ENCODE measurements at places on chromosomes 5 and 9.

DNA sequence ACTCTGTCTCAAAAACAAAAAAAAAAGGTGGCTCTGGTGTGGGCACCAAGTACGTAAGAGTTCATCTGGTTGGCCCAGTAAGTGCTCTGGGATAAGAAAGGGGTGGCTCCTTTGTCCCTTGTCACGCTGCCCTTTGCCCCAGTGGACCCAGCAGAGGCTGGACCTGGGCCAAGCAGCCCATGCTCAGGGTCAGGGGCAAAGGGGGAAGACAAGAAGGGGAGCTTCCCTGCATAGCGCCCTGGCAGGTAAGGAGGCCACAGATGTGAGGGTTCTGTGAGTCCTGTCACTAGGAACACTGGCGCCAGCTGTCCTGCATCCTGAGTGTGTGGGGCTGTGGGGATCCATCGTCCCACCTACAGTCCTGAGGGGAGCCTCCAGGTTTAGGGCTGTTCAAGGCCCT, 65.3 kb downstream of the GADD45G start:
- DNase-seq: no peak

GRCh38 chr5:56450766-56451165, 217.6 kb upstream of the ANKRD55 start:
- no peak for DNase-seq

DNA sequence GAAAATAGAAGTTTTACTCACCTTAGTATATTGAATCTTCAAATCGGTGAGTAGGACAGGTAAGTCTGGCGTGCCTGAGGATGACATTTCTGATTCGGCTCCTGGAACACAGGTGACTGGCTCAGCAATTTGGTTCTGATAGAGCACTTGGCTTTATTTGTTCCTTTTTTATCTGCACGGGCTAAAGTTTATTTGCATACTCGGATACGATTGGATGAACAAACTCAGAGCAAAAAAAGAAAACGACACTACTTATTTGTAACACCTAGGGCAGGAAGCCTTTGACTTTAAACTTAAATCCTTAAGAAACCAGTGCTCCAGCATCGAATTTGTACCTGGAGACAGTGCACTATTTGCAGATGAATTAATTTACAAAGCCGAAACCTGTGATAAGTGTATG, at the start of gene ALDH1A1:
TSS of gene ALDH1A1 (minus strand) at position 140 of the 400 bp plus-strand sequence. CDS start at position 87, 53 bp downstream.
- no peak for DNase-seq

GRCh38 chr9:128905964-128906363, 14.8 kb upstream of the PHYHD1 start:
- DNase-seq: no peak

DNA sequence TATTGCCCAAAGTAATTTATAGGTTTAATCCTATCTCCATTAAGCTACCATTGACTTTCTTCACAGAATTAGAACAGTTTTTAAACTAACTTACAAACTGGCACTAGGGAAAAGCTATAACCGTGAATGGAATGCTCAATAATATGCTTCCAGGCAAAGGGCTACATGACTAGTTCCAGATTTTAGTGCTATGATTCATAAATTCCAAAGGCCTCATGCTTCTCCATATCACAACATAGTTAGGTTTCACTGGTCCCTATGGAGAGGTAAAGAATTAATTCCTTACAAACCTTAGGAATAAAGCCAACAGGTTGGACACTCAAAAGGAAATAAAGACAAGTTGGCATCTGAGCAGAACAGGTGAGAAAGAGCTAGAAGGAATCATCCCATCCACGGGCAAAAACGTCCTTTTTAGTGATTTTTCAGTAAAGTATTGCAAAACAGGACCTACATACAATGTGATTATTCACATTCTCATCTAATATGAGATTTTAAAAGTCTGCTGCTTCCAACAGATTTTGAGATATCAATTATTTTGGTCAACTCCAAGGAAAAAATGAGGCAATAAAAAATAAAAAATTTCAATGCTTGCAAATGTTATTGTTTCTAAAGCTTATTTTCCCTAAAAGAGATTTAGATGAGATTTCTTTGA, 97.0 kb upstream of the TARS1 start:
- DNase-seq: no peak

DNA sequence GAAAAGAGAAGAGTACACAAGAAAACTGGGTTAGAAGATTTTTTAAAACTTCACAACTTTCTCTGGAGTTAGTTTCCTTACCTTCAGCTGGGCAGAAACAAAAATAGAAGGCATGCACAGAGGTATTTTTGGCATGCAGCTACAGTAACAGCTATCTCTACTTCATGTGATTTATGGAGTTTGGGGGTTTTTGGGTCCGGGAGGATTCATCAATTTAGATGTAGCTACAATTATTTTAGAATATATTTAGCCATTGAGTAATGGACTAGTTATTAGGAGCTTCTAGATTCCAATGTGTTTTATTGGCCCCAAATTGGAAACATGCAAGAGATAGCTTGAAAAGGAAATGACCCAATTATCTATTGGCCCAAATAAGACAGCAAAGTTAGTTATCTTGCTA, 91.6 kb upstream of the TNFAIP8 start:
- DNase-seq: no peak

- DNase-seq: no peak
These were observed 145.3 kb upstream of the RASEF start for GRCh38 chr9:83208065-83208850.

- DNase-seq: no peak
These were observed 803.1 kb upstream of the WWC1 start for GRCh38 chr5:167488371-167488770.

- no peak for DNase-seq
These were observed 35.2 kb downstream of the RAI14 start for GRCh38 chr5:34691326-34691725.

GRCh38 chr5:176391999-176392398, 3.4 kb downstream of the HIGD2A start:
- DNase-seq: no peak

GRCh38 chr5:116462500-116462899, 112.1 kb downstream of the SEMA6A start:
- DNase-seq: no peak

DNA sequence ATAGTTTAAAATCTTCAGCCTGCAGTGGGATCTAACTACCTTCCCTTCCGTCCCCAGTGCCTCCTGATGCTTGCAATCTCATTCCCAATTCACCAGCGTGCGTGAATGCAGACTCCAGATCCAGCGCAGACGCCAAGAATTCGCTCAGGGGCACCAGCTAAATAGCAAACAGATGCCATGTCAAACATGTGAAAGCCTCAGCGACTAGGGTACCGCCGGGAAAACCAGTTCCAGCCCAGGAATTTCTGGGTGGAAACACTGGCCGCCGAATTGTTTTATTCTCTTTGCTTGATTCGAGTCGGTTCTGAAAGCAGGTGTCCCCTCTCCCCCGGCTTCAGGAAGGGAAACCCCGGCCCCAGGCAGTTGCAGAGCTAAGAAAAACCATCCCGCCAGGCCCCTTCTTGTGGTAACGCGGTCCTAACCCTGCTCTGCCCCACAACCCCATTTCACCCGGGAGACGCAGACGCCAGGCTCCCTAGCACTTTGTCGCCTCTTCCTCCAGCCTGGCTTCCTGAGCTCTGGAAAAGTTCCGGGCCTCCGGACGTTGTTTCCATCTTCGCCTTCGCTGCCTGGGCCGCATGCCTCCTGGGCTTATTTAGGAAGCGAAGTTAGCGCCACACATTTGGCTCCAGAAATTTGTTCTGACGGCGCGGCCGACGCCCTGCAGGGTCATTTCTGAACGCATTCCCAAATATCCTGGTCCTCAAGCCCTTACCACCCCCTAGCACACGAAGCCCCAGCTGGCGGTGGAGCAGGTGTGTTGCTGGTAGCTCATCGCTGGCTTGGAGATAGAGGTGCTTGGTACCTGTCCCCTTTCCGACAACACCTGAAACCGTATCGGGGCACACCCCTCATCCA, 665 bp upstream of the LVRN start:
- no peak for DNase-seq

GRCh38 chr5:178068293-178068692, 45.0 kb upstream of the N4BP3 start:
- no peak for DNase-seq

GRCh38 chr5:180486636-180487149, 7.5 kb upstream of the CNOT6 start:
- DNase-seq: no peak

GRCh38 chr9:16987026-16987425, 116.6 kb upstream of the BNC2 start:
- no peak for DNase-seq

GRCh38 chr9:36092509-36093215, 43.9 kb upstream of the GLIPR2 start:
- peak; percentile 7 for DNase-seq

GRCh38 chr5:83364312-83365299, 106.9 kb upstream of the VCAN start:
- no peak for DNase-seq

GRCh38 chr5:87252283-87252605, 15.4 kb upstream of the RASA1 start:
- no peak for DNase-seq

- no peak for DNase-seq
These were observed 24.3 kb upstream of the FAT2 start for GRCh38 chr5:151615431-151615830.

- DNase-seq: no peak
These were observed 265.5 kb downstream of the GLIS3 start for GRCh38 chr9:4034404-4034803.

DNA sequence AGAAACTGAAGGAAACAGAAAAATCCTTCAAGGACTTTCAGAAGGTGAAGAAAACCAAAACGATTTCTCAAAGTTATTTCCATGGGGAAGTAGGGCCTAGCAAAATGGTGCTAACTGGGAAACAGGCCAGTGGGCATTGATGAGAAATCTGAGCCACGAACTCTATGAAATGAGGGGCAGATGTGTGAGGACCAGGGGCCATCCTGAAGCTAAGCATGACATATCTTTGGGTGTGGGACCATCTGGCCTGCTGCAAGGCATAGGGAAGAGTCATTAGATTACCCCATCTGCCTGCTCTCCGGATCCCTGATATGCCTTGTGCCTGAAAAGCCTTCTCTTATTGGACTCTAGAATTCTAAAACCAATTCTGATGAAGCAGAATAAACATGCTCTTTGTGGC, 143.8 kb downstream of the PALM2AKAP2 start:
- no peak for DNase-seq

GRCh38 chr5:161094411-161094810, 242.4 kb upstream of the ATP10B start:
- no peak for DNase-seq

- no peak for DNase-seq
These were observed 15.0 kb downstream of the GFPT2 start for GRCh38 chr5:180338001-180338707.

- peak; percentile 27 for DNase-seq
These were observed 39.0 kb downstream of the SMARCA2 start for GRCh38 chr9:2053883-2054845.

Data from stimulated activated CD4-positive, alpha-beta T cell treated with anti-CD3 and anti-CD28 coated beads, TNF-alpha, amount 100 ng/mL, for 1 hour (primary cell).